NCI-H1436 treated with DMSO at 0.1 percent for 48 hours (cell line): ENCODE measurements at places on chromosomes 4 and X.
A peak's percentile ranks its signal among the peaks of the same experiment; 100 is the strongest.

GRCh38 chr4:23909671-23910070, 19.8 kb upstream of the PPARGC1A start:
- no peak for DNase-seq

DNA sequence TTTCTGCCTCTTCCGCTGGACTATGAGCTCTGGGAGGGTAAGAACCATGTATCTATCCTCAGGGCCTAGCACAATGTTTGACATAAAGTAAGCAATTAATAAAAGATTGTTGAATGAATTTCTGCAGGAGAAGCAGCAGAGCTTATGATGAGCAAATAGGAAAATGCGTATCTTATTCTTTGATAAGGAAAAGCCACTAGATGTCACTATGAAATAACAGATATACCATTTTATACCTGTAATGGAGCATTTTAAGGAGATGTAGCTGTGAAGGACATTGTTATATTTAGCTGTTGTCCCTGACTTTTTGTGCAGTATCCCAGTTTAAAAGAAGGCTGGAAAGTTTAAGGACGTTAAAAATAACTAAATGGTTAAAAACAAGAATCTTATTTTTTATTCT, 147.2 kb upstream of the MBNL3 start:
- DNase-seq: no peak

GRCh38 chrX:115602729-115603389, 41.9 kb downstream of the PLS3 start:
- DNase-seq: no peak

DNA sequence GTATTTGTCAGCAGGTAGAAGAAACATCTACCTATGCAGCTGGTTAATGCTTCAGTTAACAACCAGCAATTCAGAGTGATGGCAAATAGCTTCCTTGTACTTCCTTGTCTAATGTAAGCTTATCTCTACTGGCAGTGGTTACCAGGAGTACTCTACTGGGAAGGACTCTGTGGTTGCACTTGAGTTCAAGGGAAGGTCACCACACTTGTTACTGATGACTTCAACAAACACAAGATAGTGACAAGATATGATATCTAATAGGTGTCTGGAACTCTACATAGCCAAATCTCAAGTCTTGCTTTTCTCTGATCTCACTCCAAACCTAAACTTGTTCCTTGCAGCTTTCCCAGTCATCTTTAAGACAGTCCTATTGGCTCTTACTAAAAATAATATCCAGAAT, 1644.9 kb upstream of the TENM3 start:
- no peak for DNase-seq

GRCh38 chr4:76002176-76002575, 5.1 kb downstream of the CXCL9 start:
- no peak for DNase-seq

DNA sequence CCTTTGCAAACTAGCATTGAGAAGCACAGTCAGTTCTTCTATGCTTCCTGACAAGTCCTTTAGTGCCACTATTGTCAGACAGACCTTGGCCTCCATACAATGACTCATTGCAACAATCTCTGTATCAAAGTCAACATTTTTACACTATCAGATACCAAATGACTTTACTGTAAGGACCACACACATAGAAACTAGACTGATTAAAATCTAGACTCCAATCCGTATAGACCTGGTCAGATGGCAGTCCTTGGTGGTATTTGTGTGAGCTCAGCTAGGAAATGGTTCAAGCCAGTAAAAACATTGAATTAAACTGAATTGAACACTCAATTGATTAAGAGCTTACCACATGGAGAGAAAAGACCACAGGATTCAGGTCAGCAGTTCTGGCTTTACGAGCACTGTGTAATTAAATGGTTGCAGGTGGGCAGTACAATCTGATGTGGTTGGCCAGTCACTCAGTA, 549.8 kb upstream of the LCORL start:
- DNase-seq: no peak

DNA sequence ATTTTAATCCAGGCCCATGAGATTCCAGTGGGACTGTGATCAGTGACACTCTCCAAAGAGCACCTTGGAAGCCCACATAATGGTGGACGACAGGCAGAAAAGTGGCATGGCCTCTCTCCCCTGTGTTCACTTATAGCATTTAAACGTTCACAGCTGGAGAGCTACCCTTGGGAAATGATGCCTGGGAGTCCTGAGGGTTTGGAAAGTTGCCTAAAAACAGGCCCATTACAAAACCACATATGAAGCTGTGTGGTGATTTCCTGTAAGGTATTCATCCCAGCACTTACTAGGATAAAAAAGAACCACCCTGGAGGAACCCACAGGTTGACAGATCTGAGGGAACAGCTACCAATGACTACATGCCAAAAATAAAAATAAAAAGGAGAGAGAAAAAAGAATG, 193.2 kb downstream of the RASL11B start:
- no peak for DNase-seq

DNA sequence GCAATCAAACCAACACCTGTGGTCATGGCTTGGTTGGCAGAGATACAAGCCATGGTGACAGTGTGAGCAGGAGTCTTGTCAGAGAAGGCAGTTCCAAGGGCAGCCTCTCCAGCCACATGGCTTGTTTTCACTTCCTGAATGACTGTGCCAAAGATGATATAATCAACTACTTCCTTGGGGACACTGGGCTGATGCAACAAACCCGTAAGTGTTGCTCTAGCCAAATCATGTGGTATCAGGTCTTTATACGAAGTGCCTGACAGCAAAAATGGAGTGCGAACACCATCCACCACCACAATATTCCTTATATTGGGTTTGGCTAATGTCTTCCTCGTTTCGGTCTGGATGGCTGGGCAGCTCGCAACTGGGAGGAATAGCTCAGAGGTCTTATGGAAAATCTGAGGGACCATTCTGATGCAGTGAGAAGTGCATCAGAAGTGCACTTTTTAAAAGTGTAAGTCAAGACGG, 922.0 kb downstream of the NLGN4X start:
- DNase-seq: no peak

- DNase-seq: no peak
These were observed 24.5 kb upstream of the RNF212 start for GRCh38 chr4:1137850-1138249.

DNA sequence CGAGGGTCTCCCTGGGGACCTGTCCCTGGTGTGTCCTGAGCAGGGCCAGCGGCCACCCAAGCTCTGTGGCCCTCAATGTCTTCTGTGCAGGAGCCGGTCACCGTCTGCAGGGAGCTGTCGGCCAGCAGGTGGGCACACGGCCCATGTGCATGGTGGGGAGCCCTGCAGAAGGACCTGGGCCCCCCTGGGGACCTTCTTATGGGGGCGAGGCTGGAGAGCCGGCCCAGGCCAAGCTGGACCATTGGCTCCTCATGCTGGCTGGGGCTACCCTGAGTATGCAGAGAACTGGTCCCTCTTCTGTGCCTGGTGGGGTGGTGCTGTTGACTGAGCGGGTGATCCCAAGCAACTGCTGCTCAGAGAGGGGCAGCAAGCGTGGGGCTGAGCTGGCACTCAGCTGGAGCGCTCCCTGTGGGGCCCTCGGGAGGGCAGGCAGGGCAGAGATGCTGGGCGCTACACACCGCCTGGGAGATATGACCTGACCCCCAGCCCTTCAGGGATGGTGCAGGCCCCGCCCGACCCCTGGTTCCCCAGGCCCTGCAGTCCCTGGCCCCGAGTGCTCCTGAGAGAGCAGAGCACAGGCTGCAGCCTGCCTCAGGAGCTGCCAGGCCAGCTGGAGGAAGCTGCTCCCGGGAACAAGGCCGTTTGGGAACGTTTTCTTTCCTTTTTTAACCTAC, 14.8 kb downstream of the NAT8L start:
- no peak for DNase-seq

DNA sequence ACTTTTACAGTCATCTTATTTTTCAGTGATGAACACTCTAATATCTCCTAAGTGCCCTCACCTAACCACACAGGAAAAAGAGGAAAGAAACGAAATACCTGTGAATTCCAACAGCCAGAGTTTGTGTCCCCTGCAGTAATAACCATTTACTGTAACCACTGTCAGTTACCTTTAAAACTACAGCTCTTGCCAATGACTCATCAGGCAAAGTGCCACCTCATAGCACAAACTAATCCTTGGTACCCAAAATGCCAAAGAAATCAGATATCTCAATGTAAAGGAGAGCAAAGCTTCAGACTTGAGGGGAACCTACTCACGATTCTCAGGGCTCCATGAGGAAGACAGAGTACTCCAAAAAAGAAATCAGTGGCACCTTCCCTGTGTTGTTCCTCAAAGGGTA, 146.5 kb downstream of the NDST3 start:
- no peak for DNase-seq

- DNase-seq: no peak
These were observed 43.5 kb downstream of the MND1 start for GRCh38 chr4:153387981-153388380.

DNA sequence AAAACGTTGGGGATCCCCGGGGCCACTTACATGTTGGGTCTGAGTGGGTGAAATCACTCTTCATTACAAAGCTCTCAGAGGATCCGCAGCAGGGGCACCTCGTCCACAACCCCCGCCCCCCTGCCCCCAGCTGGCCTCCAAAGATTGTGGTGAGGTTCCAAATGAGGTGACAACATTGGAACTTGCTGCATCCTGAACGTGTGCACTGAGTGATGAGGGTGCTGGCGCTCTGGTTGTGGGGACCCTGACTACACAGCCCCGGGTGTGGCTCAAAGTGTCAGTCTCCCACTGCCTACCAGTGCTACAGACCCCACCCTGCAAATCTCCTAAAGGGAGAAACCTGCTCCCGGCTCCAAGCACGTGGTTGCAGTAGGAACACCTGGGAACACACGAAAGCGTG, 111.9 kb downstream of the PHKA2 start:
- no peak for DNase-seq

DNA sequence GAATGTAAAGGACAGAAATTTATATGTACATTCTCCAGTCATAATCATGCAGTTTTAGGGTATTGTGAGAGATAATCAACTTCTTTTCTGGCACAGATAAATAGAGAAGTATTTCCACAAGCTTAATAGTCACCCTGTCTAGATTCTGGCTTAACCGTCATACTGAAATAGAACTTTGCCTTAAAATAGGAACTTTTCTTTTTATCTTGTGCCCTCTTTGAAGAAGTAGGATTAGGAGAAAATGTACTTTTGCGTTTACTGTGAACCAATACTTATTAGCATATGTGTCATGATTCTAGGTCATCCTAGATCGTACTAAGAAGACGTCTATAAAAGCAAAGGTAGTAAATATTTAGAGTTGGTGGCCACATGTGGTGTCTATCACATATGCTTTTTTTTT, 95.4 kb downstream of the NFKB1 start:
- DNase-seq: no peak

GRCh38 chr4:185837415-185838103, 25.6 kb upstream of the SORBS2 start:
- DNase-seq: no peak

DNA sequence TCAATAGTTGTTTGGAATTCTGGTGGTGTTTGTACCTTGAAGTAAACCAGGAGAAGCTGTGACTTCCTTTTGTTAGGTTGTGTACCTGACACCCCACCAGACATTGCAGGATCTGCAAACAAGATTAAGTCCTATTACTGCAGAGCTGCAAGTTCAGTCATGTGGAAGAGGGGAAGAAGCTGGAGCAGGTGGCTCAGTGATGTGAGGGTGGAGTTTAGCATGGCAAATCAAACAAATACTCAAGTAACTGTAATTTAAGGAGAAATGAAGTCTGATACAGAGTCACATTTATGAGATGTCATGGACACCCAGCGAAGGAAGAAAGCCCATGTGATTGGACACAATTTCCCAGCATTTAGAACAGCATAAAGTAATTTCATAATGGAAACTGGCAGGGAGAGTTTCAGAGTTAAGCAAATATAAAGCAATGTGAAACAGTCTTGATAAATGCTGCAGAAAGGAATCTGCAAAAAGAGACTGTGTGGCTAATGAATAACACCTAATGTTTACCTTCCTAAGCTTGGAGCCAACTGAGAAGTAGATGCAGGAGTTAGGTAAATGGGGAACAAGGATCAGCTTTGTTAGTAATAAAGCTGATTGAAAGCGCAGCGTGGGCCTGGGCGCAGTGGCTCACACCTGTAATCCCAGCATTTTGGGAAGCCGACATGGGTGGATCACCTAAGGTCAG, 249.1 kb downstream of the GBA3 start:
- peak; percentile 24 for DNase-seq

GRCh38 chrX:153530411-153531129, 13.1 kb downstream of the ATP2B3 start:
- peak; percentile 5 for DNase-seq

GRCh38 chr4:83282049-83282535, 2.5 kb downstream of the COQ2 start:
- DNase-seq: no peak

DNA sequence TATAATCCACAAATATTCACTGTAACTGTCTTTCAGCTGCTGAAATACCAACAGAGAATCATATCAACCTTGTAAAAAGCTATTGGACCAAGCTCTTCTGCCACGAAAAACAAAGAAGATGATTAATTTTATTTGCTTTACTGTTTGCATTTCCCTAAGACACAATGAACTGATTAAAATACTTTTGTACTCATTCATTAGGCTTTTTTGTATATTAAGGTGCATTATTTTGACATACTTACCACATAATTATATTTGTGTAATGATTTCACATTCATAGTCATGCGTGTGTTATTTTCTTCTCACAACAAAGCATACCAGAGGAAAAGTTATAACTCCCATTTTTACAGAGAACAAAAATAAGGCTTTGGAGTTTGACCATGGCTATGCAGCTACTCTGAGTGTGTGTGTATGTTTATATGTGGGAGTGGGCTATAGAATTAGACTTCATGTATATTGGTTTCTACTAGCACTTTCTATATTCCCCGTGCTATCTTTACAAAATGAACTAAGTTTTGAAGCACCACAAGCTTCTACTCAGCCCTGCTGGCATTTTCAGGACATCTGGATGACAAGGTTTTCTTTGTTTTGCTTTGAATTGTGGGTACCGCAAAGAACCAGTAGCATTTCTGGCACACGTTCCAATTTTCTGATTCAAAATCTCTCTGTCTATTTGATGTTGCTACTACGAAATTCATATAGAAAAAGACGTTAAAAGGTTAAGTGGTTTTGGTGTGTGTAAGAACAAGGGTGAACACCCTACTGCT, 11.0 kb upstream of the FGF5 start:
- DNase-seq: no peak

GRCh38 chrX:78710171-78710570, 37.3 kb upstream of the LPAR4 start:
- DNase-seq: no peak

DNA sequence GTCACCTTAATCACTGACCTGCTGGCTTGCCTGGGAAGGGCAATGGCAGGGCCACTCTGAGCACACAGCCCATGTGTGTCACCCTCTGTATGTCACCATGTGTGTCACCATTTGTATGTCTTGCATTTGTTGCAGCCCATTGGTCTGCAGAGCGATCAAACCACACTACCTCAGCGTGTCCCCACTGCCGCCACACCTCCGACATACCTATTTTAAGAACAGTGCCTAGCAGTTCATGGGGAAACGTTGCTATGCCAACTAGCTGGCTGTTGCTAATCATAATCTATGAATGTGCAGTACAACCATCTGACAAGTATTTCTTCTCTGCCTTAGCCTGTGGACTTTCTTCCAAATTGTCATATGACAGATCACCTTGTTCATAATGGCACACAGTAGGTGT, 8.0 kb upstream of the CRMP1 start:
- no peak for DNase-seq

GRCh38 chr4:113694008-113694407, 67.5 kb downstream of the CAMK2D start:
- no peak for DNase-seq
